ENCODE measurements at places on chromosomes 3 and 15. TPM values are rescaled to one million over a fixed set of nuclear protein-coding genes. Genes with fewer than 3 reads are reported as not detected.

WNT7A gene
- total RNA-seq = 9.1 TPM

COLQ gene
- total RNA-seq = 5.0 TPM

ACY1 gene
- 10.7 TPM for total RNA-seq

SLC2A2 gene
- not detected for total RNA-seq

SCN11A gene
- 1.4 TPM for total RNA-seq

RTP4 gene
- 0.38 TPM for total RNA-seq

FANCD2OS gene
- total RNA-seq = not detected

CAMKV gene
- 10.6 TPM for total RNA-seq

BFSP2 gene
- total RNA-seq = 299 TPM

CACNA1D gene
- total RNA-seq = 25.9 TPM

CFAP100 gene
- total RNA-seq = not detected

WDR49 gene
- total RNA-seq = 1.1 TPM

SAMD7 gene
- total RNA-seq = 22.0 TPM

ARPP21 gene
- total RNA-seq = 22.7 TPM

NUSAP1 gene
- 50.4 TPM for total RNA-seq

CP gene
- total RNA-seq = 47.8 TPM

SMCO1 gene
- total RNA-seq = 0.38 TPM

SCG3 gene
- total RNA-seq = 36.4 TPM

CSPG4 gene
- total RNA-seq = 25.8 TPM

GXYLT2 gene
- 33.9 TPM for total RNA-seq

TM4SF4 gene
- not detected for total RNA-seq

ASB14 gene
- 0.33 TPM for total RNA-seq

GAP43 gene
- 25.6 TPM for total RNA-seq

BCL6 gene
- total RNA-seq = 11.7 TPM

FHIT gene
- total RNA-seq = 6.8 TPM

PLSCR5 gene
- not detected for total RNA-seq

SH3GL3 gene
- total RNA-seq = 20.3 TPM

RAB5A gene
- total RNA-seq = 89.5 TPM

FRMD4B gene
- 60.3 TPM for total RNA-seq

LEKR1 gene
- 4.5 TPM for total RNA-seq

DUOXA2 gene
- not detected for total RNA-seq

OR5K2 gene
- total RNA-seq = not detected

TRIM42 gene
- total RNA-seq = not detected

MLF1 gene
- 20.2 TPM for total RNA-seq

WDR93 gene
- total RNA-seq = 0.66 TPM

EBLN2 gene
- 15.2 TPM for total RNA-seq

GOLGA6B gene
- not detected for total RNA-seq

GOLGA8T gene
- not detected for total RNA-seq
